ENCODE measurements at places on chromosomes 13 and 19.
A peak's percentile ranks its signal among the peaks of the same experiment; 100 is the strongest.

DNA sequence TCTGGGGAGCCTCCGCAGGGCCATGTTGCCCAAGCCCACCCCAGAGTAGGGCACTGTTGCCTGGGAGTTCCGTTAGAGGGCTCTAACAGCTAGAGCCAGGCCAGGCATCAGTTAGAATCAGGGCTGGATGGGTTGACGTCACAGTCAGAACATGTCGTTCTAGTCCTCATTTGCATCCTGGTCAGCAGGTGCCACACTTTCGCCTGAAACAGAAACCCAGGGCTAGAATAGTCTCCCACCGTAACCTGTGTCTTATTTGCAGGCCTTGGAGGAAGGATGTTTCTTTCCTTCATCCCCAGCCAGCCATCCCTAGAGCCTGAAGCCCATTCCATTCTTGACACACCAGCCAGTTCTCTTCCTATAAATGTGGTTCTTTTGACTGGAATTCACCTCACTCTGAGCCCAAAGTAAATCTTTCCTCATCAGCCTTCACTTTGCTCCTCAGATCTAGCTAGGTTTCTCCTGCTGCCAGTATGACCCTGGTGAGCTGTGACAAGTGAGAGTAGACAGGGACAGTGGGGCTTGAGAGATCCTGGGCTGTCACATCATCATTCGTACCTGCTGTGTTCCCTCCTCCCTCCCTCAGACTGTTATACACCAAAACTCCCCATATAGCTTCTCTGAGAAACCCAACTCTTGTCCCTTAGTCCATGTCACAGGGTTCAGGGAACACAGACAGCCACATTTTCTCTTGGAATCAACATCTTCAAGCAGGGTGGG is 12.2 kb upstream of the CCDC97 start:
- DNase-seq = no peak

- DNase-seq = no peak
These were observed 1220.5 kb upstream of the SLC10A2 start for GRCh38 chr13:104286566-104287290.

GRCh38 chr19:4457654-4458395 is at the start of gene UBXN6:
Gene UBXN6 (minus strand): TSS chr19:4457794. CDS start chr19:4457697, 97 bp downstream.
- DNase-seq = peak; percentile 94

- no peak for DNase-seq
These were observed 60.1 kb downstream of the RNASEH2B start for GRCh38 chr13:50969691-50970090.

GRCh38 chr13:113041293-113041690 is 64.3 kb upstream of the F7 start:
- DNase-seq = peak; percentile 29

- DNase-seq = no peak
These were observed 10.7 kb downstream of the ZNF682 start for GRCh38 chr19:20028611-20029010.

DNA sequence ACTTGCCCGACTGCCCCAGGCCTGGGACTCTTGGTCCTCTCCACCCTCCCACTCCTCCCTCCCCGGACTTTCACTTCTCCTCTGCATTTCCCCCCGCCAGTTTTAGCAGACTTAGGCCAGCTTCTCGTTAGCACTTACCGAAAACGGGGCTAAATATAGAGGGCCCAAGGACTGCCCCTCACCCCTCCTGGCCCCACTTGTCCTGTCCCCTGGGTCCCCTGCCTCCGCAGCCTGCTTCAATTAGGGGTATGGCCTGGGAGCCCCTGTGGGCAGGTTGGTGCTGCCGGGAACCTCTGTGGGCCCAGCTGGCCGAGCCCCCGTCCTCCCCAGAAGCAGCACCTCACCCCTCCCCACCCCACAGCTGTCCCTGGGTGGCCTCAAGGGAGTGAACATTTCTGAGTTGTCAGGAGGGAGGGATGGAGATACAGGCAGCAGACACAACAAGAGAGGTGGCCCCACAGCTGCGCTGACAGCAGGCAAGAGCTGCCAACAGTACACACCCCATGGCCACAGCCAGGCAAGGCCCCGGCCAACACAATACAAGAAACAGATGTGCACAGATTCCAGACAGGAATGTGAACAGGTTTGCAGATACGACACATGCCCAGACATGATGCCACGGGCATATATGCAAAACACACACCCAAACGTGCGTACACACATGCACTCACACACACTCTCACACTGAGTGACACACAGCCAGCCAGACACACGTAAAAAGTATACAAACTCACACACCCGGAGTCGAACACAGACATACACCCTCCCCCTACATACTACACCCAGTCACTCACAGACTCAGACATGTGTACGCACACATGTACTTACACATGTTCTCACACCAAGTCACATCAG is 2.6 kb downstream of the POU2F2 start:
- no peak for DNase-seq

- DNase-seq = no peak
These were observed 1.0 kb upstream of the PCDH8 start for GRCh38 chr13:52849291-52850071.

DNA sequence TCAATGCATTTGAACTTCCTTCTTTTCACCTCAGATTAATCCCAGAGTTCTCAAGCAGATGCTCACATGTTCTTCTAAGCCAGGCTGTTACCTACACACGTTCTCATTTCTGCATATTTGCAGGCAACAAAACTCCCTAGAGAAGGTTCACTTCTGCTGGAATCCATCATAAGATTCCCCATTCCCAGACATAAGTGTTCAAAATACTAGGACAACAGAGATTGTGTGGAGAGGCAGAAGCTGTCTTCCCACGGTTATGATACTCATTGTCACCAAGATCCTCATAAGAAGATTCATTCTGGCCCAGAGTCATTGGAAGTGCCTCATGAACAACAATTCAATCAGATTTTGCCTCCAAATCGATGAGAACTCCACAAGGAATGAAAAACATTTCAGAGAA is 931.6 kb upstream of the MIR17HG start:
- DNase-seq = no peak

DNA sequence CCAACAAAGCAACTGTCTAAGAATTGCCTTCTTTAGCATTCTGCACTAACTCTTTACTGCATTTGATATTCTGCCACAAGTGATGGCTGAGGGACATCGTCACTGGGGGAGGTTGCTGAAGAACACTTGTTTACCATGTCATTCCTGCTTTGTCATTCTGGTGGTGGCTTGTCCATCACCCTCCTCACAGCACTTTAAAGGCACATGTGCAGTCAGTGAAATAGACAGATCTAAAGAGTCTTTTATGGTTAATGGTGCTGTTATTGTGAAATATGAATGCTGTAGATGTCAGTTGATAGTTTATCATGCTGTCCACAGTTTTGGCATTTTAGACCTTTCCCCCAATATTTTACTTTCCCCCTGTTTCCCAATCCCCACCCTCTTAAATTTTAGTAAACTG is 120.9 kb upstream of the TSC22D1 start:
- peak; percentile 56 for DNase-seq

DNA sequence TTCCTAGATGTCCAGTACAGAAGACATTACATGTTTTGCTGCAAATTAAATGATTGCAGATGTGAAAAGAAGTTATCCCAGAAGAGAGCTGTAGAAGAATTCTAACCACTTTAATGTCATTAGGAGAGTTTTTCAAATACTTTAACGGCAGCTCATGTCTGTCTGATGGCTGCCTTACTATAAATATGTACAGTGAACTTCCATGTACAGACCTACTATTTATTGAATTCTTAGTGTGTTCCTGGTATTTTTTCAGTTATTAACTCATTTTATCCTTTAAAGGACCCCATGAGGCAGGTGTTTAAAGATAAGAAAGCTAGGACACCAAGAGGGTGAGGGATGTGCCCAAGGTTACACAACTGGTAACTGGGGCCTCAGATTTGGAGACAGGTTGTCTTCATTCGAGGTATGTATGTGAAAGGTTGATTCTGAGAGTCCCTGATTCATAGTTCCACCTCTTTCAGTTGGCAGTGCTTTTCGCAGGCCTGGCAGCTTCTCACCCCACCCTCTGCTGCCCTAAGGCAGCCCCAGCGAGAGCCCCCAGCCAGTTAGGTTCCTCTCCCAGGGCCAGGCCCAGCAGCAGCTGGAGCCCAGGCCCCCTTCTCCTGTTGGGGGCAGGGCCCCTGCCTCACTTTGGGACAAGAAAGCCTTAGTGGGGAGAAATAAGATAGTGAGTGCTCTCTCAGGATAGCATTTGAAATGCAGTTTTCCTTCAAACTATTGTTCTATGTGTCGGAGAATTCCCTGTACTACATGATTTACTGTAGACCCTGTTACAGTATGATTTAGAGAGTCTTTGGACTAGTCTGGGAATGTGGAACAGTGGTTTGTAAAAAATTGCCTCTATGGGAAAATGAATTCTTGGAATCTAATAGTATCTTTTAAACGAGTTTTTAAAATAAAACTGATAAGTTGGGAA is 67.7 kb upstream of the TEX29 start:
- DNase-seq = no peak

DNA sequence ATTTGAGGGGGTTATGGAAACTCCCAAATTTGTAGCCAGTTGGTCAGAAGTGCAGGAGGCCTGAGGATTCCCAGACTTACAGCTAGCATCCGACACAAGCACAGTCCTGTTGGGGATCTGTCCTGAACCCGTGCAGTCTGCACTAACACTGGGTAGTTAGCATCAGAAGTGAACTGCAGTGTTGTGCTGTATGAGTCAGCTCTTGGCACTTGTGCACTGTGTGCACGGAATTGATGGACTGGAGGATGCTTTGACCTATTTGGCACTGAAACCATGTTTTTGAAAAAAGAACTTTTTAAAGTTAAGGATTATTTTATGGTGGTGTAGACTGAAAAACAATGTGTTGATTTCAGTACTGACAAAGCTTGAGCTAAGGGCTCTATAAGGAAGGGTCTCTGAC is 279.0 kb downstream of the NHLRC3 start:
- no peak for DNase-seq

DNA sequence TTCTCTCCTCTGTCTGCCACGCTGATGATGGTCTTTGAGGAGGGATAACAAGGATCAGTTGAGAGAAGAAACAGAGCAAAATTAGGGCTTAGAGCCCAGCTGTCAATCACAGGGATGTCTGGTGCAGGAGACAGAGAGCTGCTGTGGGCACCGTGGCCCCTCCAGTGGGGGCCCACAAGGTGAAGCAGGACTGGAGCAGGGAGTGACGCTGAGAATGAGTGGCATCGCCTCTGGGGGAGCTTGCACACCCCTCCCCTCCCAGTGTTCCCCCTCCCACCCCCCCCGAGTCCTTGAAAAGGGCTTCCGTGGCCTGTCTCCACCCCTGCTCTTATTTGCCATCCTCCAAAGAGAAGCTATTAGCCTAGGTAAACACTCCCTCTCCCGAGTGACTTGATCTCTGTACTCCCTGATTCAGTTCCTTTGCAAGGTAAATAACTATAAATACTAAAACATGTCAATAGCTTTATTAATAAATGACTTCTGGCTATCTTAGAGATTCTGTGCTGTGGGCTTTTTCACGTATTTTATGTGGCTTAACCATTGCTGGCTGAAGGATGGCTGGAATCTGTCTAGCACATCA is 440.0 kb downstream of the ZNF536 start:
- DNase-seq = no peak

GRCh38 chr13:24040835-24041234 is 119.7 kb upstream of the SPATA13 start:
- peak; percentile 4 for DNase-seq

DNA sequence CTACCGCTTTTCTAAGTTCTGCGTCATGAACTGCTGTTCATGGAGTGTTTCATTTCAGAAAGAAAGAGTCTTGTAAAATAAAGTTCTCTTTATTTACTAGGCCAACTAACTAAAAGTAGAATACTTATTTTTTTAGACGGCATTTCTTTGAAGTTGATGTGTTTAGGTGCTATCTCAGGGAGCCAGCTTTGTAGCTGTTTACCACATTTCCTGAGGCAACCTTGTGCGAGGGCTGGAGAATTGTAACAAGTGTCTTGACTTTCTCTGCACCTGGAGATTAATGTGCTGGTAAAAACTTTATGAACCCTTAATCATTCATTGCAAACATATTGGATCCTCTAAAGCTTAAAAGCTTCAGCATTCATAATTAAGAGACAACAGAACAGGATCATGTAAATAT is 229.3 kb downstream of the GPC6 start:
- DNase-seq = peak; percentile 10
